Amniotic epithelial cell (primary cell): ENCODE measurements at places on chromosomes 2 and 18.

DNA sequence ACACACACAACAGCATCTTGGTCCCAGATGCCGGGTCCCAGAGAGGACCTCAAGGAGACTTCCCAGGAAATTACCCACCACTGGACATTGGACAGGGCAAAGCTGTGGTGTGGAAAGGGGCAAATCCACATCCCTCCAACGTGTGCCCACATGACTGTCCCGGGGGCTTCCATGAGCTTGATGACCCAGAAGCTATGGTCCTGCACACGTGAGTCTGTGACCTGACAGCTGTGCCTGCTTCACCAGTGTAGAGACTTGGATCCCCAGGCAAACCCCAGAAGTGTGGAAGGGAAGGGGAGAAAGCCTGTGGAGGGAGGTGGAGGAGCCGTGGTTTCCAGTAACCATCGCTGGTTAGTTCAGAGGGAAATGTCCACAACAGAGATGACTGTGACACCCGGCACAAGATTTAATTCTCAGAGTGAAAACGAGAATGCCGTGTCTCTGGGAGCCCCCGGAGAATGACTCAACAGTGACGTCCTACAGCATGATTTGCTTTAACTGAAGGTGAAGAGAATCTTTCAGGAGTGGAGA, 19.1 kb upstream of the GPR55 start:
- DNase-seq: no peak

- DNase-seq: no peak
Observed at GRCh38 chr18:41751161-41751560, 203.9 kb upstream of the PIK3C3 start.

GRCh38 chr2:227856697-227857096, 14.7 kb upstream of the DAW1 start:
- DNase-seq: no peak

DNA sequence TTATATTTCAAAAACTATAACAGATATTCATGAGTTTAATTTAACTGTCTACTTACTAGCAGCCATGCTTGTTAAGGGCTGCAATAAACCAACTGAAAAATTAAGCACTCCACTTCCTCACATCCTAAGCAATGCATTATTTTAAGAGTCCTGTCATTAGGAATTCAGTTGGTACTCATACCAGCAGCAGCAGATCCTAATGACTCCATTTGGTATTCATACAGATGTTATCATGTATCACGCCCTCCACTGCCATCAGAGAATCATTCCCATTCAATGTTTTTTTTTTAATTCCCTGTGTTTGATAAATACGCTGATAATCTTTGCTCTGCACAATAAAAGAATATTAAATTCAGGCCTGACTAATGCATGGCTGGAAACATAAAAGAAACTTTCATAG, 236.8 kb downstream of the AFF3 start:
- DNase-seq: no peak

DNA sequence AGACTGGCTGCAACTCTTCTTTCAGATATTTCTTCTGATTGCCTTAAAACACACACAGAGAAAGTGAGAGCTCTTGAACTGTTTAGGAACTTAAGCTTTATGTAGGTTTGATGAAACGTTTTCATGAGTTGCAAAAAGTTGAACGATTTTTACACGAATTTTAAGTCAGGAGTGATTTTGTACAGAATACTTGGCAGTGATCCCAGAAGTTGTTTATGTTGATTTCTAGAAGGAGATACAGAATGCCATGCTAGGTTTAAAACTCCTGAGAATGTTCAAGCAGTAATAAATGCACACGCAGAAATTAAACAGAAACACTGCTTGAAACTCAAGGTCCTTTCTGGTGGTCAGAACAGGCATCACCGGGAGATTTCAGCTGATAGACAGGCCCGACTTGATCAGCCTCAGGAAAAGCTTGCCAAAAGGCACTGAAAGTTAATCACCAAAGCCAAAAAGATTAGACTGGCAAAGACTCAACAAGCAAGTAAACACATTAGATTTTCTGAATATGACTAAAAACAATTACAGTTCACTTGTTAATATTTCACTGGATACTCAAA, 123.1 kb downstream of the SOCS6 start:
- DNase-seq: peak; percentile 89
